Activated naive CD4-positive, alpha-beta T cell treated with anti-CD3 and anti-CD28 coated beads, Interleukin-2, amount 50 U/mL, for 72 hours (primary cell): ENCODE measurements at places on chromosomes 6 and 20. TPM values are rescaled to one million over a fixed set of nuclear protein-coding genes. Genes with fewer than 3 reads are reported as not detected.

Gene SERPINB1
- total RNA-seq, result 169 TPM

Gene VARS1
- 57.7 TPM for total RNA-seq

Gene NECAB3
- total RNA-seq, result 43.0 TPM

Gene CRYBG1
- total RNA-seq, result 23.0 TPM

Gene ROS1
- total RNA-seq, result not detected

Gene MLIP
- not detected for total RNA-seq

Gene SAMD5
- total RNA-seq, result not detected

Gene CD93
- 0.41 TPM for total RNA-seq

Gene TAAR6
- total RNA-seq, result not detected

Gene PCK1
- not detected for total RNA-seq

Gene PREP
- 45.6 TPM for total RNA-seq

Gene BPI
- total RNA-seq, result not detected

Gene DZANK1
- total RNA-seq, result 1.3 TPM

Gene C20orf202
- total RNA-seq, result 0.19 TPM

Gene RSPH9
- 0.09 TPM for total RNA-seq

Gene EYA2
- total RNA-seq, result not detected

Gene SPTLC3
- total RNA-seq, result not detected

Gene C6orf163
- total RNA-seq, result 0.64 TPM

Gene LY6G5C
- total RNA-seq, result 1.8 TPM

Gene ZSCAN23
- 2.4 TPM for total RNA-seq

Gene TMEM151B
- 0.20 TPM for total RNA-seq

Gene MRPL2
- total RNA-seq, result 87.4 TPM

Gene ATP6V1G2
- total RNA-seq, result 4.1 TPM

Gene MAP7
- 2.7 TPM for total RNA-seq

Gene OR2W1
- not detected for total RNA-seq

Gene SNPH
- 3.2 TPM for total RNA-seq

Gene KHDC1L
- total RNA-seq, result not detected

Gene GPR31
- not detected for total RNA-seq

Gene CST7
- total RNA-seq, result 29.8 TPM

Gene BMP6
- not detected for total RNA-seq

Gene HTR1E
- total RNA-seq, result not detected

Gene PEX7
- 4.2 TPM for total RNA-seq

Gene CAGE1
- not detected for total RNA-seq

Gene PERP
- total RNA-seq, result 5.7 TPM

Gene SYS1
- 33.3 TPM for total RNA-seq

Gene MAD2L1BP
- total RNA-seq, result 38.7 TPM

Gene PRKN
- total RNA-seq, result 4.1 TPM

Gene SLC12A5
- 0.66 TPM for total RNA-seq

Gene PSORS1C1
- total RNA-seq, result 0.41 TPM

Gene SESN1
- total RNA-seq, result 29.1 TPM

Gene ZC3H12D
- total RNA-seq, result 186 TPM

Gene MUCL3
- total RNA-seq, result not detected

Gene FHL5
- total RNA-seq, result not detected

Gene MPIG6B
- total RNA-seq, result not detected

Gene SPATA25
- total RNA-seq, result 0.64 TPM

Gene AIF1
- 117 TPM for total RNA-seq

Gene CCHCR1
- total RNA-seq, result 86.2 TPM

Gene PIM1
- total RNA-seq, result 280 TPM

Gene PTGIS
- total RNA-seq, result 1.0 TPM

Gene PRR18
- not detected for total RNA-seq

Gene SERPINB6
- 78.4 TPM for total RNA-seq

Gene CLDN20
- total RNA-seq, result not detected
